Muscle of leg (tissue), 16 donors: ENCODE measurements at places on chromosomes 2 and 18. TPM values are rescaled to one million over a fixed set of nuclear protein-coding genes. Genes with fewer than 3 reads are reported as not detected.

DNA sequence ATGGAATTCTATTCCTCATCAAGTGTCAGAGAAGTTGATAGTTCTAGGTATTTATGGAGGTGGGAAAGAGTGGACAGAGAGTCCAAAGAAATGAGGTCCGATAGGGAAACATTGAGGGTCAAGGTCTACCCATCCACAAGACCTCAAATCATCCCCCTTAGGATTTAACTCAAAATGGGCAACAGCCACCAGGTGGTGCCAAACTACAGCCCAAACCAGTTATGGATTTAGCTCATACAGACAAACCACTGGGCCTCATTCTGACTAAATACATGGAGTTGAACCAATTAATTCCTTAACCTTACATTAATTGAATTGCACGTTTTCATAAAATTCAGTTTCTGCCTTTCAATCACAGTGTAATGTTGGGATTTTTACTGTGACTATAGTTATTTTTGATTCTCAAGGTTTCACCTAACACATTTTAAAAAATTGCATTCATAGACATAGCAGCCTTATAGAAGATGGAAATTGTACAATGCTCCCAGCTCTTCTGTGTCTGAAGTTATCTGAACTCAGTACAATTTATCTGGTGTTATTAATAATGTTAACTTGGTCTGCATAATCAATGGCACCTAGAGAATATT, 98.2 kb upstream of the HNMT start:
- peak; percentile 18 for DNase-seq

GRCh38 chr18:3852321-3852720, 402.3 kb downstream of the TGIF1 start:
- DNase-seq, result no peak

RNASEH1 gene
- polyA plus RNA-seq, result 21.4 TPM

DCC gene
- polyA plus RNA-seq, result 0.33 TPM

LIMS2 gene
- polyA plus RNA-seq, result 35.3 TPM

DUSP19 gene
- polyA plus RNA-seq, result 2.3 TPM

DNA sequence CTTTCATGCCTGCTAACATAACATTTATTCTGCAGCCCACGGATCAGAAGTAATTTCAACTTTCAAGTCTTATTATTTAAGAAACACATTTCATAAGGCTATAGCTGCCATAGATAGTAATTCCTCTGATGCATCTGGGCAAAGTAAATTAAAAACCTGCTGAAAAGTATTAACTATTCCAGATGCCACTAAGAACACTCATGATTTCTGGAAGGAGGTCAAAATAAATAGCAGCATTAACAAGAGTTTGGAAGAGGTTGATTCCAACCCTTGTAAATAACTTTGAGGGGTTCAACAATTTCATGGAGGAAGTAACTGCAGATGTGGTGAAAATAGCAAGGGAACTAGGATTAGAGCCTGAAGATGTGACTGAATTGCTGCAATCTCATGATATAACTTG, 77.6 kb downstream of the CCDC148 start:
- no peak for DNase-seq
